ENCODE measurements at places on chromosomes 2 and 18. TPM values are rescaled to one million over a fixed set of nuclear protein-coding genes. Genes with fewer than 3 reads are reported as not detected.

GRCh38 chr2:170573671-170574070, 141.5 kb upstream of the SP5 start:
- H3K27me3 ChIP-seq = no peaks in the 10 kb centered on the region
- H3K27ac ChIP-seq = no peak overlapping the region

DNA sequence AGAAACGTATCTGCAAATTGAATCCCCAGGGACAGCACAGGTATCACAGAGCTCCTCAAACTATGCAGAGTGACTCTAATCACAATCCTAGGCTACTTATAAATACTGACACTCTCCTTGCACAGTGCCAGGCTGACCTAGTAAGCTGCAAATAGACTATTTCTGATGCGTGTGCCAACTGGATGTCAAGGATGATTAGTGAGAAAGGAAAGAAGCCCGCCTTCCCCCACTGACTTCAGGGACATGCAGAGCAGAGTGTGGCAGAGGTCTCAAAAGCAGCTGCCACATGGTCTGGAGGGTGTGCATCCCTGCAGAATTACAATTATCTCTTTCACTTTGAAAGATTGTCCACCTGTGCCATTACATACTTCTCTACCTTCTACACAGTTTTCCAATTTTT, 235.6 kb downstream of the CPS1 start:
- H3K4me1 ChIP-seq = no peaks in the 10 kb centered on the region
- H3K36me3 ChIP-seq = no peaks in the 10 kb centered on the region
- H3K27me3 ChIP-seq = no peaks in the 10 kb centered on the region
- H3K4me3 ChIP-seq = no peak overlapping the region
- no peak for DNase-seq

GRCh38 chr2:80256782-80257167, 47.8 kb downstream of the LRRTM1 start:
- H3K27ac ChIP-seq = no peak overlapping the region
- no peaks in the 10 kb centered on the region for H3K4me1 ChIP-seq
- DNase-seq = no peak
- no peaks in the 10 kb centered on the region for H3K36me3 ChIP-seq
- no peaks in the 10 kb centered on the region for H3K27me3 ChIP-seq

GRCh38 chr18:80245781-80246444, 1.4 kb downstream of the PARD6G start:
- H3K36me3 ChIP-seq = no peaks in the 10 kb centered on the region
- H3K27me3 ChIP-seq = no peaks in the 10 kb centered on the region
- peak overlapping the region; percentile 71 for H3K4me3 ChIP-seq
- no peak overlapping the region for H3K27ac ChIP-seq
- H3K4me1 ChIP-seq = no peaks in the 10 kb centered on the region

- peak overlapping the region; percentile 92 for H3K27ac ChIP-seq
- H3K36me3 ChIP-seq = no peaks in the 10 kb centered on the region
- peaks cover 10% of the 10 kb centered on the region for H3K4me1 ChIP-seq
- H3K27me3 ChIP-seq = no peaks in the 10 kb centered on the region
- DNase-seq = no peak
These were observed 134.7 kb upstream of the MGAT5 start for GRCh38 chr2:134119117-134119712.

- no peak for DNase-seq
- H3K36me3 ChIP-seq = no peaks in the 10 kb centered on the region
- no peaks in the 10 kb centered on the region for H3K4me1 ChIP-seq
- no peaks in the 10 kb centered on the region for H3K27me3 ChIP-seq
- H3K4me3 ChIP-seq = no peak overlapping the region
These were observed 74.5 kb downstream of the TWIST2 start for GRCh38 chr2:238922435-238922834.

DNA sequence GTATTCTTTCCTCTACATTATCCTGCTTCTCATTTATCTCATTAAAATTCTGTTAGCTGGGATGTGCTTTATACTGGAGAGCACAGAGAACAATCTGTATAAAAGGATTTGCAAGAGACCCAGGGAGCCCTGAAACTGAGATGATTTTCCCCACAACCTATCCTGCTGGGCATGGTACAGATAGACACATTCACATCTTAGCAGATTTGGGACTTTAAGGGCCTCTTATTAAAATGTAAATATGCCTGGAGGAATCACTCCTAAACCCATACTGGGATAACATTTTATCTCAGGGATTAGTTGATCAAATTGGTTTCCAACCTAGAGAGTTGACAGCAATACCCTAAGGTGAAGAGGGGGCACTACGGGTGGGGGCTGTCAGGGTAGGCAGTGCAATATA, 45.5 kb downstream of the AOX1 start:
- no peaks in the 10 kb centered on the region for H3K36me3 ChIP-seq
- H3K27me3 ChIP-seq = no peaks in the 10 kb centered on the region
- no peak for DNase-seq

- no peaks in the 10 kb centered on the region for H3K4me1 ChIP-seq
- H3K27me3 ChIP-seq = no peaks in the 10 kb centered on the region
- no peaks in the 10 kb centered on the region for H3K36me3 ChIP-seq
- no peak overlapping the region for H3K27ac ChIP-seq
These were observed 13.4 kb upstream of the ARHGEF4 start for GRCh38 chr2:130823171-130823885.

GRCh38 chr2:68379184-68379708, 14.2 kb downstream of the PLEK start:
- H3K4me3 ChIP-seq = no peak overlapping the region
- H3K4me1 ChIP-seq = no peaks in the 10 kb centered on the region
- DNase-seq = no peak
- H3K27ac ChIP-seq = no peak overlapping the region
- no peaks in the 10 kb centered on the region for H3K27me3 ChIP-seq

- no peaks in the 10 kb centered on the region for H3K36me3 ChIP-seq
- H3K4me1 ChIP-seq = no peaks in the 10 kb centered on the region
- no peak for DNase-seq
- no peak overlapping the region for H3K27ac ChIP-seq
- no peaks in the 10 kb centered on the region for H3K27me3 ChIP-seq
- H3K4me3 ChIP-seq = no peak overlapping the region
These were observed 269.4 kb upstream of the LRATD1 start for GRCh38 chr2:14363137-14363536.

DNA sequence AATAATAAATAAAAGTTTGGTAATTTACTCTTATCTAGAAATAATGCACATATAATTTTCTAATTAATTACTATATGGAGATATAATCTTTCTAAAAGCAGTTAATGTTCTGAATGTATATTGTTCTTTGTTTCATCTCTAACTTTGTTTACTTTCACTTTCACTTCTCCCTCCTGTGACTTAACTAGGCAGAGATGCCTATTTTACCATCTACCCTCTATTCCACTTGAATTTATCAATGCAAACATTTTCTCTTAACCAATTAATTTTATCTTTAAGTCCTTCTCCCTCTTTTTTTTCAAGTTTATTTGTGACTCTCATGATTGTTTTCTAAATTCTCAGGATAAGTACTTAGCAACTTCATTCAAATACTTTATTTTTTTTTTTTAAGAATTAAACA, 55.1 kb upstream of the IL1RL1 start:
- H3K27me3 ChIP-seq = no peaks in the 10 kb centered on the region
- DNase-seq = no peak
- peaks cover 2% of the 10 kb centered on the region for H3K4me1 ChIP-seq
- no peak overlapping the region for H3K4me3 ChIP-seq

DNA sequence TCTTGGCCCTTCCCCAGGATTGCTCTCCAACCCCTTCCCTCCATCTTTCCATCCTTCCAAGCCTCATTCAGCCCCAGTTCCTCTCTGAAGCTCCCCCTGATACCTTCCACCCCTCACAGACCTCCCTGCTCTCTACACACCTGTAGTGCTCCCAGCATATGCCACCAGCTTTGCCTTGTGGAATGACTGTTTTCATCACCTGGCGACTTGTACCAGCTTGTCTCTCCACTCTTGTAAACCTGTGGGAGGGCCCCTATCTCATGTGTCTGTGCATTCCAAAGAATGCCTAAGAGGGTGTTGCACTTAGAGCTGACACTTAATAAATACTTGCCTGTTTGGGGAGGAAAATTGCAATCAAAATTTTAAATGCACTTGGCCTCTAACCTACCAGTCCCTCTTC, 198.7 kb downstream of the BCL11A start:
- H3K4me3 ChIP-seq = no peak overlapping the region
- no peak for DNase-seq
- H3K4me1 ChIP-seq = no peaks in the 10 kb centered on the region
- no peaks in the 10 kb centered on the region for H3K36me3 ChIP-seq
- H3K27me3 ChIP-seq = no peaks in the 10 kb centered on the region

GRCh38 chr2:191158193-191158592, 7.4 kb upstream of the STAT4 start:
- H3K36me3 ChIP-seq = no peaks in the 10 kb centered on the region
- DNase-seq = no peak
- no peak overlapping the region for H3K27ac ChIP-seq
- no peaks in the 10 kb centered on the region for H3K4me1 ChIP-seq

DNA sequence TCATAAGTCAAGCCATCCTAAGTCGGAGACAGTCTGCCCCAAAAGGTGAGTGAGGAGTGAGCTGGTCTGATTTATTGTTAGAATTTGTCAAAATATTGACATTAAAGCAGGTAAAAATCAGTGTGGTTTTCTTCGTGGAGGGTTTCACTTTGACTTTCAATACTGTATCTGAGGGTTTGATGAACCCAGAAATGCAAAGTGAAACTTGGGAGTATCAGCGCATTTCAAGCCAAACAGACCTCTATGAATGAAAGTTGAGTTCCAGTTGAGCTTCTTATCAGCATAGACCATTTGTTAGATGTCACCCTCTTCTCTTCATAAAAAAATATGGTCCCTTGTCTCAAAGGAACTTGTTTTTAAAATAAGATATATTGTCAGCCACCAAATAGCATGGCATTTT, 21.7 kb upstream of the CXCR4 start:
- H3K4me3 ChIP-seq = no peak overlapping the region
- H3K36me3 ChIP-seq = no peaks in the 10 kb centered on the region
- no peak overlapping the region for H3K27ac ChIP-seq
- DNase-seq = no peak
- H3K27me3 ChIP-seq = no peaks in the 10 kb centered on the region
- peaks cover 13% of the 10 kb centered on the region for H3K4me1 ChIP-seq

DNA sequence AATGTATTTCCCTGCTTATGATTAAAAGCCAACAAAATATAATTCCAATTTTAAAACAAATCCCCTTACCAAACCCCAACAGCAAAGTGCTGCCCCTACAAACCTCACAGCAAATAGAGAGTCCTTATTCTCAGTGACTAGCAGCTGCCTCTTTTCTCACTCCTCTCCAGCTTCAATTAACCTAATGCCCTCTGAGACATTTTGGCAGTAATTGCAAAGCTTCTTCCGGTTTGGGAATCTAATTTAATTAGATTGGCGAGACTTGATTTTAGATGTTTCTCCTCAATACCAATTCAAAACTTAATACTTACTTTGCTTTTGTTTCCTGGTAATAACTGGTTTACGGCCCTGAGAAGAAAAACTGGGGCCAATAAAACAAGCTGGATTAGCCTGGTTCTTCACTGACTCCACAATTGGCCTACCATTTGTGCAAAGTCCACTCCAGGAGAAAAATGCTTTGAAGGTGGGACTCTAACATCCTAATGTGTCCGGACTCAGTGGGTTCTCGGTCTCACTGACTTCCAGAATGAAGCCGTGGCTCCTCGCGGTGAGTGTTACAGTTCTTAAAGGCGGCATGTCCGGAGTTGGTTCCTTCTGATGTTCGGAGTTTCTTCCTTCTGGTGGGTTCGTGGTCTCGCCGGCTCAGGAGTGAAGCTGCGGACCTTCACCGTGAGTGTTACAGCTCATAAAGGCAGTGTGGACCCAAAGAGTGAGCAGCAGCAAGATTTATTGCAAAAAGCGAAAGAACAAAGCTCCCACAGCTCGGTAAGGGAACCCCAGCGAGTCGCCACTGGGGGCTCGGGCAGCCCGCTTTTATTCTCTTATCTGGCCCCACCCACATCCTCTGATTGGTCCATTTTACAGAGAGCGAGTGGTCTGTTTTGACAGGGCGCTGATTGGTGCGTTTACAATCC, 52.8 kb downstream of the SLC35F5 start:
- H3K4me3 ChIP-seq = peak overlapping the region; percentile 39
- no peaks in the 10 kb centered on the region for H3K36me3 ChIP-seq
- peaks cover 7% of the 10 kb centered on the region for H3K4me1 ChIP-seq
- H3K27ac ChIP-seq = no peak overlapping the region

DNA sequence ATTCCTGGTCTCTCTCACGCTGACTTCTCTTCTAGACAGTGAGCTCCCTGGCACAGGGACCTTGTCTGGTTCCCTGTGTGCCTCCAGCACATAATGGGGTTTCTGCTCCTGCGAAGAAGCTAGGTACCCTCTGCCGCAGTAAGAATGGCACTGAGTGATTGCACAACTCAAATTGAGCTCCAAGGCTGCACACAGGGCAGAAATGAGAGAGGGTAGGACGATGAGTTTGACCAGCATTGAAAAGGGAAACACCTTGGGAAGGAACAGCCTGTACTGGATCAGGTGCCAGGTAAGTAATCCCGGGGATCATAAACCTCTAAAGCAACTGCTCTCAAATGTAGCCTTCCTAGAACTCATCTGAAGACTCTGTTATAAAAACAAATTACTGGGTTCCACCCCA, 21.0 kb upstream of the MSGN1 start:
- no peak for DNase-seq
- H3K27me3 ChIP-seq = no peaks in the 10 kb centered on the region
- H3K4me1 ChIP-seq = peaks cover 6% of the 10 kb centered on the region
- H3K36me3 ChIP-seq = no peaks in the 10 kb centered on the region

GRCh38 chr2:182726473-182726872, 10.4 kb downstream of the DNAJC10 start:
- no peak overlapping the region for H3K27ac ChIP-seq
- H3K27me3 ChIP-seq = no peaks in the 10 kb centered on the region
- no peak for DNase-seq
- no peak overlapping the region for H3K4me3 ChIP-seq
- H3K36me3 ChIP-seq = no peaks in the 10 kb centered on the region

GRCh38 chr18:61854578-61855448, 38.0 kb downstream of the RNF152 start:
- no peaks in the 10 kb centered on the region for H3K27me3 ChIP-seq
- no peak overlapping the region for H3K27ac ChIP-seq
- H3K4me3 ChIP-seq = no peak overlapping the region
- DNase-seq = no peak

- H3K27ac ChIP-seq = no peak overlapping the region
- DNase-seq = peak; percentile 18
- H3K4me3 ChIP-seq = no peak overlapping the region
- H3K4me1 ChIP-seq = peaks cover 58% of the 10 kb centered on the region
- no peaks in the 10 kb centered on the region for H3K27me3 ChIP-seq
These were observed 3.4 kb downstream of the HS6ST1 start for GRCh38 chr2:128315122-128315828.

DNA sequence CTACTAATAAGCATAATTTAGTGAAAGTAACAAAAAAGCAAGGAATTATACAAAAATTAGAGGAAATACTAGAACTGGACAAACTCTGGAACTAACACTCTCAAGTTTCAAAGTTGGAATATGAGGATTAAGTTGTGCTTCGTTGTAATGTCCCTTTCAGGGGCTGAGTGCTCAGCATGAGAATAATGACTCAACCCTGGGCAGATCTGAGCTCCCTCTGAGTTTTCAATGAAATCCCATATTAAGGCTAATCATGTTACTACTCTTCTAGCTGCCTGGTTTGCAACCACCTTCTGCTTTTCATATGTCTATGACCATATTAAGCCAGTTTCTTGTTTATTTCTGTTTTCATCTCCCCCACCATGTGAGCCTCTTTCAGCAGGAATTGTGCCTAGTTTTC, 274.9 kb upstream of the LRRTM4 start:
- no peak overlapping the region for H3K27ac ChIP-seq
- no peak for DNase-seq
- no peaks in the 10 kb centered on the region for H3K4me1 ChIP-seq
- no peak overlapping the region for H3K4me3 ChIP-seq
- no peaks in the 10 kb centered on the region for H3K27me3 ChIP-seq

Gene DHRS9
- 2.3 TPM for total RNA-seq

Gene MROH2A
- 10.7 TPM for total RNA-seq

Gene NOTO
- 0.37 TPM for total RNA-seq

Gene CD8A
- 0.31 TPM for total RNA-seq

Gene DSEL
- total RNA-seq = 5.9 TPM

Gene CDKL4
- 4.2 TPM for total RNA-seq

Gene CNTNAP5
- 0.31 TPM for total RNA-seq

Gene PTPN18
- total RNA-seq = 23.4 TPM

Gene ACMSD
- not detected for total RNA-seq

Gene LHCGR
- 1.5 TPM for total RNA-seq

Data from testis (tissue), 5 donors.